ENCODE measurements at places on chromosomes 7 and 10.

GRCh38 chr10:116312548-116312947 lies 11.7 kb upstream of the CCDC172 start:
- no peak for DNase-seq

- no peak for DNase-seq
These were observed 8.2 kb downstream of the MTG1 start for GRCh38 chr10:133401981-133402725.

DNA sequence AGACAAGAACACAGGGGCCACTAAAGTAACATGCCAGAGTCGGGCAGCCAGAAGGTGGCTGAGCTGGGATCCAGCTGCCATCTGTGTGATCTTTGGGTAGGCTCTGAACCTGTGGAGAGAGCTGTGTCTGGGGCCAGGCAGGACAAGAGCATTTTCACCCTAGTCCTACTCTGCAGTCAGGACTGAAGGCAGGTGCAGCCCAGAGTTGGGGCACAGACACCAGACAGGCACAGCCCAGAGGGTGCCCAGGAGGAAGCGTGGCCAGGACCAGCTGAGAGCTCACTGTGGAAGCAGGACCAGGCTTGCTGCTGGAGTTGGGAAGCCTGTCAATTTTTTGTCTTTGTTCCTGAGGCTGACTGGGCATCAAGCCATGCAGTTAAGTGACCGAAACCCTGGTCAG lies 113.6 kb downstream of the ADCY1 start:
- no peak for DNase-seq

DNA sequence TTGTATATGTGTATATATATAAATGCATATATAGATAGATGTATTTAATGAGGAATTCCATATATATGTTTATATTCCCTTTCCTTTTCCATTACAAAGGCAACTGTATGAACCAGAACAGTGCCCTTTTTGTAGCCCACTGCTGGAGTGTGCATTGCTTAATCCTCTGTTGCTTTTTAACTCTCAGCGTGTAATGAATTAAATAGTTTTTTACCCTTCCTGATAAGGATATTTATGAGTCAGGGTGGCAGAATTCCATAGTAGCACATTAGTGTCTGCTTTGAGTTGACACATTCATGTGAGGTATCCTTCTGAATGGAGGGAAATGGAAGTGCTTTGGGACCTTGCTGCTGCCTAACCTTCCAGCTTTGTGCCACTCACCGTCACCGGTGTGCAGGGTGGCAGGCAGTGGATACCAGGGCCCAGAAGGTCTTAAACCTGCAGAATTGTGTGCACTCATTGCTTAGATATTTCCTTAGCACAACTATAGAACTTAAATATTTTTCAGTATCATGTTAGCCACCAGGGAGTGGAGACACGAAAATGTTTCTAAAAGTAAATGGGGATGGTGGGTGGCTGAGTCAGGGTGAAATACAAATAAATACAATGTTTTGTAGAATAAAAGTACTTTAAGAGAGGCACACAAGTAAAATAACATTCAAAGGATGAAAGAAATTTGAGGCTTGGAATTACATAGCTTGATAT lies 117.9 kb downstream of the SND1 start:
- DNase-seq, result no peak

DNA sequence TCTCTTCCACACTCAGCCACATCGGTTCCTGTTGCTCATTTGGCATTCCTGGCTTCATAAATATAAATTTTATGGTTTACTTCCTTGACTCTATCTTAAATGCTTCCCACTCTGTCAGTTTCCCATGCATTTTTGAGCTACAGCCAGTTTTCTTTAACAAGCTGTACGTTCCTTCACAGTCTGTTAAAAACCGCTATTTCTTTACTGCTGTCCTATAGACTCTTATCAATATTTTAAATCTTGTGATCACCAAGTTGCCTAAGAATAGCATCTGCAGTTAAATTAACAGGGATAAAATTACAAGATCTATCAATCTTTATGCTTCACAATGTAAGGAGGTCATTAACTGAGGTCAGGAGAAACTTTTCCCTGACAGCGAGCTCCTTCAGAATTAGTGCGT lies 103.1 kb upstream of the RHOBTB1 start:
- no peak for DNase-seq

DNA sequence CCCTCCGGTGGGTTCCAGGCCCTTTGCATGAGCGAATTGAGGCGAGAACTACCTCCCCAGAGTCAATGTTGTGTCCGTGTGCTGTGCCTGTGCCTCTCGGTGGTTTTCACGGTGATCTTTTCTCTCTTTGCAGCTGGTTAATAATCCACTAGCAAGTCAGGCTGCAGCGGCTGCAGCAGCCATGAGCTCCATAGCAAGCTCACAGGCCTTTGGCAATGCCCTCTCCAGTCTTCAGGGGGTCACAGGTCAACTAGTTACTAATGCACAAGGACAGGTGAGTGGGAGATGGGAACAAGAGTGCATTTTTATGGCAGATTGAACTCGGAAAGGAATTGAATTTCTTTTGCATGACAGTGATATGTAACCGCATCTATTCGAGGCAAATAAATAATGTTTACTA lies 159.7 kb upstream of the YAE1 start:
- DNase-seq, result no peak

DNA sequence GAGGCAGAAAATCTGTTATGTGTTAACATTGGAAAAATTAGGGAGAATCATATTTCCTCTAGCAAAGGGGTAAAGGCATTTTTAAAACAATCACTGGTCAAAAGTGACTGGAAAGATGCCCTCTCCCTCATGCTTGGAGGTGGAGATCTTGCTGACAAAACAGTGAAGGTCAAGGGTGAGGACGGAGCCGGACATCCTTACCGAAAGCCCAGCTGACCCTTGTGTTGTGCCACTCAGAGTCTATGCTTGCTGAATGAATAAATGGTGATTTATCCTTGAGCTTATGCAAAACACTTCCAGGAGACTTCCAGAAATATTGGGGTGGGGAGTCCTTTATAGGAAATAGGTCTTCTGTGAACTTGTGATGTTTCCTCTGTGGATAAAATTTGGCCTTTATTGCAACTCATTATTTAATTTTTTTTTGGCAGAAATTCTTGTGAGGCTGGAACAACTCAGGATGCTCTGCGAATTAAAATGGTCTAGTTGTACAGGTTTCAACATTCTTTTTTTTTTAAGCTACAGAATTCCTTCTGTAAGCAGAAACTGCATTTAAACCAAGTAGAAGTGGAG lies 28.3 kb upstream of the ELMO1 start:
- DNase-seq, result no peak

DNA sequence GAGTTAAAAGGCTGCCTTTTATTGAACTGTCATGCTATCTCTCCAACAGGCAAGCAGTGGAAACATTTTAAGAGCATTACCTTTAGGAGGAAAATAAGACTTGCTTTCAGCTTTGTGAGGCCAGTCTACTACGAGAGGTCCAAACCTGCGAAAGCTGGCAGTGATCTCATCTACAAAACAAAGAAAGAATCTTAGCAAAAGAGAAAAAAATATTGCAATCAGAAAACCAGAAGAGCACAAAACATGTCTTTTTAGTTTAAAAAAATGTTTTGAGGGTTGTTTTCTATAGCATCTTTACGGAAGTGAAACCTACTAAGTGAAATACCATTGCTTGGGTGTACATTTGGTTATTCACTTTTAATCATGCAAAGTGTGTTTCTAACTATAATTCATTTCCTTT lies 147.9 kb downstream of the CPEB3 start:
- DNase-seq, result no peak

GRCh38 chr7:121796936-121797656 lies 75.9 kb upstream of the PTPRZ1 start:
- DNase-seq, result no peak

DNA sequence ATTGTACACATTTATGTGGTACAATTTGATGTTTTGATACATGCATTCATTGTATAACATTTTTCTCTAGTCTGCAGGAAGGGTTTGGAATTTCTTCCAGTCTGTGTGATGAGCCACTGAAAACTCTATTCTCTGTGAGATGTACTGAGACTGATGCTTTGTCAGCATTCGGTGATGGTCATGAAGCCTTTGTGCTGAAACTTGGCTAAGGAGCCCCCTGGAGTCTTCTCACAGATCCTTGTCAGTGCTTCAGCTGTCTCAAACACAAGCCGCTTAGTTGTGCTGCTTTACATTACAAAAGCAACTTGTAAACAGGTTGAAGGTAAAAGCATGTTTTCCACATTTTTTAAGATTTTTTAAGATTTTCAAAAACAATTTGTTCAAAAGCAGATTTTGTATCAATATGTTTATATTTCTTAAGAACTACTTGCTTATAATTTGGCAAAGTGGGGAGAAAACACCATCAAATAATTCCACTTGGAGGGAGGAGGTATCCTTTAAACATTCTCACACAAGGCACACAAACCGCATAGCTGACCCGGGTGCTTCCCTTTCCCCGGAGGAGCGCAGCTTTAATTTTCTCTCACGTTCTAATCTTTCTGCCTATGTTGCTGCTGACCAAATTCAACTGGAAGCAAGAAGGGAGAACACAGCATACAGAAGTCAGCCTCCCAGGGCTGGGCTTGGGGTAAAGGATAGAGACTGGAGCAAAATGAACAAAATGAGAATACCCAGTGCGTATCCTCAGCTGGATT lies 249.8 kb upstream of the VSTM2A start:
- DNase-seq, result no peak

- peak; percentile 10 for DNase-seq
These were observed 548 bp downstream of the AGAP3 start for GRCh38 chr7:151086802-151087244.

DNA sequence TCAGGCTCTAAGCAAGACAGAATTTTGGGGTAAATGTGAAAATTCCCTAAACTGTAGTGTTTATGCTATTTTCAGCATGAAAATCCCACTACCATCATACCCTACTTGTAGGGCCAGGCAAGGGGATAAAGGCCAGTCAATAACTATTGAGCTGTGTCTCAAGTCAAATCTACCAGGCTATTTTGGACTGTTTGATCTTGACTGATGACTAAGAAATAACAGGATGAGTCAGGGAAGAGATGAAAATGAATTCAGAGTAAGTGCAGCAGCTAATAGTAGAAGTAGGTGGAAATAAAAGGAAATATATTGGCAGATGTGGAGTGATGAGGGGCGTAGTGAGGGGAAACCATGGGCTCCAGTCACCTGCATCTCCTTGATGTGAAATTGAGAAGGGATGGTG lies 225.8 kb upstream of the PHYHIPL start:
- no peak for DNase-seq

GRCh38 chr7:77569514-77570232 lies 32.6 kb downstream of the PTPN12 start:
- no peak for DNase-seq

DNA sequence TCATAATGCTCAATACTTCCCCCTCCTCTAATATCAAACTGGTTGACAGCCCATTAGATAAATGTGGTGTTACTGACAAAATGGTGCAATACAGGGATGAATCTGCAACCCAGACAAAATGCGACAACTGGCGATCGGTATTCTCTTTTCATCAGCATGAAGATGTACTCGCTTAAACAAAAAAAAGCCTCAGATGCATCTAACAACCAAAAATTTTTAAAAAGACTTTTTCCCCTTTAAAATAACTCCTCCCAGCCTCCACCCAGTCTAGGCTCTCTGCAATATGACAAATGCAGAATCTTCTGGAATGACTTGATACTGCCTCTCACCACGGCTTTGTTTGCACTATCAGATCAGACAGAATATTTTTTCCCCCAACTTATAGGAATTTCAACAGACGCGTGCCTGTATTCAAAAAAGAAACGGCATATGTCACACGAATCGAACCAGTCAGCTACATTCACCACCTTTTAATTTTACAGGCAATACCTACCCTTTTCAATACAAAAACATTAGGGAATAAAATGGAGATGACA lies 1.2 kb downstream of the YWHAG start:
- no peak for DNase-seq

- no peak for DNase-seq
These were observed 2.8 kb downstream of the CAMK2G start for GRCh38 chr10:73871295-73872189.

- no peak for DNase-seq
These were observed 168.3 kb upstream of the NPY start for GRCh38 chr7:24115661-24116060.

DNA sequence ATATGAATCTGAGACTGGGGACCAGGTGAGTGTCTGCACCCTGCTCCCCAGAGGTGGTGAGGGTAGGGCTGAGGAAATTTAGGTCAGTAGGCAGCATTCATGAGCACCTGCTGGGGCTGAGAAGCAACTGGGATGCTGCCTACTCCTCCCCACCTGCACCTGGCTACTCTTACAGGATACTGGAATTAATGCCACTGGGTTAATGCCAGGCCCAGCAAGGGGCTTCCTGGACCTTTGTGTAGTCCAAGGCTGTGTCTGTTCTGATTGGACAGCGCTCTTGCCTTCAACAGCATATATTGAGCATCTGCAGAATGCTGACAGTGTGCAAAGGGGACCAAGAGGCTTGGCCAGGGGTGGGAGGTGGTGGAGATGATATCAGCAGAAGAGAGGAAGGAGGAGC lies 32.1 kb downstream of the ADCYAP1R1 start:
- no peak for DNase-seq

GRCh38 chr10:8037941-8038894 lies 16.3 kb upstream of the GATA3 start:
- no peak for DNase-seq

Measured in CD4-positive, alpha-beta T cell treated with Interleukin-2 at 100 ng/mL for 4 hours (primary cell).